ENCODE measurements at places on chromosomes 2 and 18.

DNA sequence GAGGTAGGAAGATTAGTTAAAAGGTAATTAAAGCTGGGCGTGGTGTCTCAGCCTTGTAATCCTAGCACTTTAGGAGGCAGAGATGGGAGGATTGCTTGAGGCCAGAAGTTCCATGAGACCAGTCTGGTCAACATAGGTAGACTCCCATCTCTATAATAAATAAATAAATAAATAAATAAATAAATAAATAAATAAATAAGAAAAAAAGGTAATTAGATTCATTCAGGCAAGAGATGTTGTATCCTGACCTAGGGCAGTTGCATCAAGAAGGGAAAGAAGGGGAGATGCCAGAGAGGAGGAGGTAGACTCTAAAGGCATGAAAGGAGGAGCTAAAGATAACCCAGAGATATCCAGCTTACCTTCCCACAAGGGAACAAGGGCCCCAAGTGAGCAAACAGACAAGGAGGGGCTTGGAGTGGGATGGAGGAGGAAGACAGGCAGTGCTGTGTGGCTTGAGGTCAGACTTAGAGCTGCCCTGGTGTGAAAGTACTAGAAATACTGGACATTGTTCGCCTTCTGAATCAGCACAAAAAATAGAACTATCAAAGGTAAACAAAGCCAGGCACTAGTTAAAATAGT is 7.4 kb upstream of the RAB1A start:
- DNase-seq: no peak

DNA sequence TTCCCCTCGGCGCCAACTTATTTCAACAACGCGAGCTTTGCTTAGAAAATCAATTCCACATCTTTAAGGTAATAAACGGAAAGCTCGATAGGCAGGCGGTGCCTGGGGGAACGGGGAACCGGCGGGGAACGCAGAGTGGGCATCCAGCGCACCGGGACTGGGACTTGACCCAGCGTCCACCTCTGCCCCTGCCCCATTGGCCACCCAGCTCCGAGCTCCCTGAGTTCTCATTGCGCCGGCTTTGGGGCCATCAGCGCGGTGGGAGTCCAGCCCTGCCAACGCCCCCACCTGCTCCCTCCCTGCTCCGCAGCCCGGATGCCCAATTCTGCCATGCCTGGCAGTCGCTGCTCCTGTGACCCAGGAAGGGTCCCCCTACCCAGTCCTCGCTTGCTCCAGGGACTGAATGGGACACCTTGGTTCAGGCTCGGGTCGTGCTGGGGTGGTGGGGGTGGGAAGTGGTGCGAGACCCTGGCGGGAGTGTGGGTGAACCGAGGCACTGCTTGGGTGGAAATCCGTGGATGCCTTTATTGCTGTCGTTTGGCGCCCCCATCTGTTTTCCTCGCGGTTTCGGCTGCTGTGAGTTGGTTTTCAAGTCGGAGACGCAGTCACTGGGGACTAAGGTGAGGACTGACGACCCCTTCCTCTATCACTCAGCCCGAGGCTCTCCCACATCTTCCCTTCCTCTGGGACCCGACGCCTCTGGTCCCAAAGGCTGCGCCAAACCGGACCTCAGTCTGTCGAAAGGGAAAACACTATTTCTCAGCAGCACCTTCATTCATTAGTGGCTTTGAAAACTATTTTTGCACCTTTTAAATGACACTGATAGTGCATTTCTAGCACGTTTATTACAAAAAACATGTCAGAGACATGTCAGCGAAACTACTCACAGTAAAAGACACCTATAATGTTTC is 2.4 kb upstream of the EVX2 start:
- no peak for DNase-seq

GRCh38 chr2:32942793-32943485 is 3.8 kb upstream of the LTBP1 start:
- no peak for DNase-seq

GRCh38 chr2:68448671-68449653 is 18.1 kb downstream of the FBXO48 start:
- DNase-seq: no peak

DNA sequence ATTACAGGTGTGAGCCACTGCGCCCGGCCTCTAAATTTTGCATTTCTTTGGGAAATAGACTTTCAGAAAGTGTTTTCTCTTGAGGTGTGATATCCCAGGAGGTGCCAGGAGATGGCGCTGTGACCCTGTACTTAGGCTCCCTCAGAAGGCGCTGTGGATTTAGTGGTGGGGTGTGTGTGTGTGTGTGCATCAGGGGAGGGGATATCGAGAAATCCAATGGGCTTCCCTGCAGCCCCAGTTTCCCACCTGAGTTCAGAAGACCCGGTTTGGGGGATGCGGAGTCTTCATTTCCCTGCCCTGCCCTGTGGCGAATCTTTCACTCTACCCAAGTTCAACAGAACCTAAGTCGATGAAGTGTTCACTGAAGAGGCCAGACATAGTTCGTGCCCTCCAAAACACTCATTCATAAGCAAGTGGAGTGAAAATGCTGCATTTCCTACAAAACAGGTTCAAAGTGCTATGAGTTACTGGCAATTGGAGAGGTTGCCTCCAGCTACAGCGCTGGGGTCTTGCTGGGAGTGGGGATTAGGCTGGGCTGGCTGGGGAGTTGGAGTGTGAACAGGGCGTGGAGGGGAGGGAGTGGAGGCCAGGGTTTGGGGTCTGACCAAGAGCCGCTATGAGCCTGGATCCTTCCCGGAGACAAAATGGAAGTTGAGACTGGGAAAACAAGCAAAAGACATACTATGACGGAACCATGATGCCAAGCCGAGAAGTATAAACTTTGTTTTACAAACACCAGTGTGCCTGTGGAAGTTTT is 6.5 kb upstream of the WNT6 start:
- peak; percentile 45 for DNase-seq

DNA sequence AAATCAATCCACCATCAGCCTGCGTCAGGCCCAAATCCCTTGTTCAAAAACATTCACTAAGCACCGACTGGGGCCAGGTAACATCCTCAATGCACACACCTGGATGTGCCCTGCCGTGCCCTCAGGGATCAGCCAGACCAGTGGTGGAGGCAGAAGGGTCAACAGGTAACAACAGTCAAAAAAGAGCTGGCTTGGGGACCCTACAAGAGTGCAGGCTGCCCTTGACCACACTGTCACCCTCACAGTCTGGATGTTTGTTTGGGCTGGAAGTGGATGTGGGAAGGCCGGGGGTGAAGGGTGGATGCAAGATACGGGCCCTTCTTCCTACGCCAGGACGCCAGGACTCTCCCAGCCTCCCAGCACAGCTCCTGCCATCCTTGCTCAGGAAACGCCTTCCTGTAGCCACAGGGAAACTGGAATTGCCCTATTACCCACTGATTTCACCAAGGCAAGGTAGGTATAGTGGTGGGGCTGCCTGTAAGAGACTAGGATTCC is 2.7 kb downstream of the BIN1 start:
- no peak for DNase-seq

DNA sequence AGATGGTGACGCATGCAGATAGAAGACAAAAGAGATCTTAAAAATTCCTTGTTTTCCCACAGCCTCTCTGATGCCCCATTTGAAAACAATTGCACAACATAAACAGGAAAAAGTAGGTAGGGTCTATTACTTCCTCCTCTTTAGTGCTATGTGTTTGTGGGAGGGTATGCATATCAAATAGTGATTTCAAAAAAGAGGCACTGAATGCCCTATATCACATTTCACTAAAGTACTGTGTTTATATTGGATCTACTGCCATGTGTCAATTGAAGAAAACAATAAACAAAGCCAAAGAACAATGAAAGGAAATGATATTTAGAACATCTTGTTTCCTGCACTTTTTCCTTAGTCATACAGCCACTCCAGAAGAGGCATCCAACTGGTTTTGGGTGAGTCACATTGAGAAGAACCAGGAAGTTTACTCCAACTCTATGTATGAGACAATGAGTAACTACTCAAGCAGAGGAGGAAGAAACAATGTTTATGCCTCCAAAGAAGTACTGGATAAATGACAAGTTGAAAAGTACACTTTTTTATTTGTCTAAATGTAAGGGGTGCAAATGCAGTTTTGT is 583.6 kb downstream of the FBXO15 start:
- DNase-seq: no peak

DNA sequence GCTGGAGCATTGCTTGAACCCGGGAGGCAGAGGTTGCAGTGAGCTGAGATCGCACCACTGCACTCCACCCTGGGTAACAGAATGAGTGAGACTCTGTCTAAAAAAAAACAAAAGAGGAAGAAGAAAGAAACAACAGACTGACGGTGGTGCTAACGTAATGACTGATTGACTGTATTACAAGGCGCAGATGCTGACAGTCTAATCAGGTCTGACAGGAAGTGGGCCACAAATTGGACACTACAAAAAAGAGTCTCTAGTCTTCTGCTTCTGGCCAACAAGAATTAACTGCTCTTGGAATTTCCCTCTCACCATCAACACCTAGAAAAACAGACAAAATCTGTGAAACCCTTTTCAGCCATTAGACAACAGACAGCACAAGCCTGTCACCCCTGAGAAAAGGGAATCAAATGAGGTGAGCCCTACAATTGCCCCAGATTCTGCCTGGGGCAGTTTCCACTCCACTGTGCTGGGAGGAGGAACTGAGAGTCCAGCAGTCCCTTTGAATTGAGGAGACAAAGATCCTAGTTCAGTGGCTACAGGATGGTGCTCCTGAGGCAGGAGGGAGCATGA is 43.3 kb downstream of the SNED1 start:
- DNase-seq: no peak

- no peak for DNase-seq
These were observed 999.6 kb downstream of the SUCLG1 start for GRCh38 chr2:83459456-83459855.

DNA sequence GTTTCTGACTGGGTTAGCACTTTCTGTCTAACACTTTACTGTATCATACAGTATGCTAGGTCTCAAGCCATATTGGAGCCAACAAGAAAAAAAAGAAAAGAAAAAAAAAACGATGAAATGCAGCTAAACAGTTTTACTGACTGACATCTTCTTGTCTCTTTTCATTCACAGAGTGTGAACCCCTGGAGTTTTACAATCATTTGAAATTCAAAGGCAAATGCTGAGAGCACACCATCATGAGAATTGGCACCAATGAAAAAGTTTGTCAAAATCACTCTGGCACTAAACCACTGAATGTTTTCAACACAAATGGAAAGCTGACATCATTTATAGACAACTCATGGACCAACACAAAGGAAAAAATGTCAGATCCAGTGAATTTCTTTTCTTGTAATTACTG is 513.3 kb downstream of the LRRTM4 start:
- DNase-seq: no peak

GRCh38 chr2:28624793-28625701 is 126.6 kb upstream of the PPP1CB start:
- no peak for DNase-seq

DNA sequence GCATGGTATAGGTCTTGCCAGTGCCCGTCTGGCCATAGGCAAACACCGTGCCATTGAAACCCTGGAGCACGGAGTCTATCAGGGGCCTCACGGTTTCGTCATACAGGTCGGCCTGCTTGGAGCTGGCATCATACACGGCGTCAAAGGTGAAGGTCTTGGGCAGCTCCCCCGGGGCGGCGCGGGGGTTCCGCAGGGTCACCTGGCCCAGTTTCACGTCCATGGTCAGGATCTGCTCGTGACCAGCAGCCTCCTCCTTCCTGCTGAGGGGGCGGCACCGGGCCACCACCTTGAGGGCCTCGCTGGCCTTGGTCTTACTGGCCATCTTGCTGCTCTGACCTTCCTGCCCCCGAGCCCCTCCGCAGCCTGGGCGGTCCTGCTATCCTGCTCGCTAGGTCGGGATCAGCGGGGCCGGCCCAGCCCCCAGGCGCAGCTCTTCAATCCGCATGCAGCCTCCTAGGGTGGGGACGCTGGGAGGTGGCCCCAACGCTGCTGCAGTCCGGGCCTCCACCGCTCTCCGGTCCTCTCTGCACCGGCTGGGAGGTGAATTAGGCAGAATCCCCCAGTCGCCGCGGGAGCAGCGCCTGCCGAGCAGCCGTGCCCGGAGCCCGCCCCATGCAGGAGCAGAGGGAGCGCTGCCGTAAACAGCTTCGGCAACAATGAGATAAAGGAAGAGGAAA is 563 bp downstream of the KIF3C start:
- DNase-seq: no peak

DNA sequence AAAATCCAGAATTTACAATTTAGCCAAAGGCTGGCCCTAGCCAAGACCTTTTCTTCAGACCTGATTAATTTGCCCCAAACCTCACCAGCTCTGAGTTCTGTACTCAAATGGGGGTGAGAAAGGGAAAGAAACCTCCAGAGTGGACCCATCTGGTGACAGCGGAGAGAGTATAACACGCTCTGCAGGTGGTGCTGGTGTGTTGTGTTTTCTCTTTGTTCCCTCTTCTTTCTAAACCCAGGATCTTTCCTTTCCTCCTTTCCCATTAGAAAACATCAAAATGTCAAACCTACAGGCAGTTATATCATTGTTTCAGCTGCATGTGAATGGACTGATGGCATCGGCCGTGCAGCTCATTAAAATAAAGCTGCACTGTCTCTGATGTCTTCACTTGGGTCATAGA is 253.2 kb upstream of the SP5 start:
- DNase-seq: no peak

DNA sequence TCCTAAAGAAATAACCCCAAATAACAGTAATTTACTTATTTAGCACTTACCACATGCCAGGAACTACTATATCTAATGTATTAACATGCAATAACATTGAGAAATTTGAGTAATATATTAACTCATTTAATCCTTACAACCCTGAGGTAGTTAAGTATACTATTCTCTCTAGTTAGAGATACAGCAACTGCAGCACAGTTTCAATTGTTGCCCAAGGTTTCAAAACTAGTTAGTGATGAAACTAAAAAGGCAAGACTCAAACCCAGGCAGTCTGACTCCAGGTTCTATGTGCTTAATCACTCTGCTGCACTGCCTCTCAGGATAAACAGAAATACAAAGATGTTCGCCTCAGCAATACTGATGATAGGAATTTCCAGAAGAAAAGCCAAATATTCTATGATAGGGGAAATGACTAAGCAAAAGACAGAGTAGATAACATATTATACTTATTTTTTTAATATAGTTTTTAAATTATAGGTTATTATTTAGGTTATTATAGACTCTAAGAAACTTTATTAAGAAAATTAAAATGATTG is 88.0 kb downstream of the SS18 start:
- DNase-seq: no peak

- DNase-seq: no peak
These were observed 232.2 kb downstream of the ZNF804A start for GRCh38 chr2:184830531-184830930.

DNA sequence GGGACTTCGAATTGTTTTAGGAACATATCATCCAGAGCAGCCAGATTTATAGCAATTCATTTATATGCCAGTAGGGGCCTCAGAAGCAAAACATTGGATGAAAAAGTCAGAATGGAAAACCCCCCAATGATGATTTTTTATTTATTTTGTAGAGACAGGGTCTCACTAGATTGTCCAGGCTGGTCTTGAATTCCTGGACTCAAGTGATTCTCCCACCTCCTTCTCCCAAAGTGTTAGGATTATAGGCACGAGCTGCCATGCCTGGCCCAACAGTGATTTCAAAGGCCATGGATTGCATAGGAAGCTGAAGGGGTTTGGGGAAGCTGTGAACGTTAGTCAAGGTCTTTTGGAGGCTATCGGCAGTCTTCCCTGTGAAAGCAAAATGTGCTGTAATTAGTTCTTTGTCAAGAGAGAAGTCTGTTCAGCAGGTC is 21.9 kb upstream of the MCFD2 start:
- DNase-seq: no peak

Data from stimulated activated CD8-positive, alpha-beta memory T cell treated with anti-CD3 and anti-CD28 coated beads, Interleukin-7, amount 100 ng/mL, for 24 hours (primary cell).